Temporal lobe (tissue), 4 donors: ENCODE measurements at places on chromosomes 1 and 21. TPM values are rescaled to one million over a fixed set of nuclear protein-coding genes. Genes with fewer than 3 reads are reported as not detected.

PALMD gene
- total RNA-seq: 41.8 TPM

SNAP47 gene
- total RNA-seq: 68.6 TPM

GPR61 gene
- total RNA-seq: 4.2 TPM

ANGPTL3 gene
- not detected for total RNA-seq

CASP9 gene
- total RNA-seq: 3.2 TPM

BTBD8 gene
- 51.9 TPM for total RNA-seq

GOLT1A gene
- total RNA-seq: 0.25 TPM

DISC1 gene
- total RNA-seq: 4.4 TPM

GCLM gene
- total RNA-seq: 6.9 TPM

HES5 gene
- total RNA-seq: 13.3 TPM

C4BPA gene
- not detected for total RNA-seq

RAP1A gene
- 25.3 TPM for total RNA-seq

PRDM2 gene
- 39.6 TPM for total RNA-seq

CD5L gene
- 0.49 TPM for total RNA-seq

AUNIP gene
- total RNA-seq: 0.98 TPM

HFM1 gene
- 33.9 TPM for total RNA-seq

NPPB gene
- not detected for total RNA-seq

GJA8 gene
- total RNA-seq: not detected

UBL4B gene
- 0.25 TPM for total RNA-seq

ZFP69B gene
- total RNA-seq: 18.9 TPM

TTLL10 gene
- total RNA-seq: not detected

C1QC gene
- total RNA-seq: 5.2 TPM
